NT2/D1 (cell line): ENCODE measurements at places on chromosomes 7 and 10.

- no peak for DNase-seq
Measured at GRCh38 chr7:121753944-121754343, 119.0 kb upstream of the PTPRZ1 start.

DNA sequence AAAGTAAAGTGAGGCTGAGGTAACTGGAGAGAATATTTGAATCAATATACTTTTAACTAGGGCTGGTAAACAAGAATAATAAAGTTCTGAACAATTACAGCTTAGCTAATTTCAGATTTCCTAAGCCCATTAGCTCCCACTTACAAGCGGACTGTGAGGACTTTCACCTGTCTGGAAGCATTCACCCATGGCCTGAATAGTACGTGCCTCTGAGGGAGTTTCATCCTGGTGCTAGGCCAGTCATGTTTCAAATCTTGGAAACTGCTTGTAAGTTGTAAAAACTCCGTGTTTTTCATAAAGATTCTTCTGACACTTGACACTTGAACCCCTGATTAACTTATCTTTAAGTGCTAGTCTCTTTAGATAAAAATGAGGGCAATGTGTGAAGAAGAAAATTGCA, 975.2 kb upstream of the GHITM start:
- DNase-seq: no peak

DNA sequence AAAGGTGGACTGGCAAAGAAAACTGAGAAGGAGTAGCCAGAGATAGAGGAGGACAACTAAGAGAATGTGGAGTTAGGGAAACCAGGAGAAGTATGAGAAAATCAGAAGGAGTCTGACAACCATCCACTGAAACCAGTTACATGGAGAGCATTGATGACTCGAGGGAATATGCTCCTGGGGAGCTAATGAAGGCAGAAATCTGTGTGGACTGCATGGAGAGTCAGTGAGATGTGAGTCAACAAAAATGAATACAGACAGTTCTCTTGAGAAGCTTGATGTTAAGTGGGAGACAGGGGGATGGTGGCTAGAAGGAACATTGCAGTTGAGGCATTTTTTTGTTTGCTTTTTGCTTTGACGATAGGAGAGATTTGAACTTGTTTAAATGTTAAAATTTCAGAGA, 34.3 kb upstream of the ZNF32 start:
- DNase-seq: no peak

DNA sequence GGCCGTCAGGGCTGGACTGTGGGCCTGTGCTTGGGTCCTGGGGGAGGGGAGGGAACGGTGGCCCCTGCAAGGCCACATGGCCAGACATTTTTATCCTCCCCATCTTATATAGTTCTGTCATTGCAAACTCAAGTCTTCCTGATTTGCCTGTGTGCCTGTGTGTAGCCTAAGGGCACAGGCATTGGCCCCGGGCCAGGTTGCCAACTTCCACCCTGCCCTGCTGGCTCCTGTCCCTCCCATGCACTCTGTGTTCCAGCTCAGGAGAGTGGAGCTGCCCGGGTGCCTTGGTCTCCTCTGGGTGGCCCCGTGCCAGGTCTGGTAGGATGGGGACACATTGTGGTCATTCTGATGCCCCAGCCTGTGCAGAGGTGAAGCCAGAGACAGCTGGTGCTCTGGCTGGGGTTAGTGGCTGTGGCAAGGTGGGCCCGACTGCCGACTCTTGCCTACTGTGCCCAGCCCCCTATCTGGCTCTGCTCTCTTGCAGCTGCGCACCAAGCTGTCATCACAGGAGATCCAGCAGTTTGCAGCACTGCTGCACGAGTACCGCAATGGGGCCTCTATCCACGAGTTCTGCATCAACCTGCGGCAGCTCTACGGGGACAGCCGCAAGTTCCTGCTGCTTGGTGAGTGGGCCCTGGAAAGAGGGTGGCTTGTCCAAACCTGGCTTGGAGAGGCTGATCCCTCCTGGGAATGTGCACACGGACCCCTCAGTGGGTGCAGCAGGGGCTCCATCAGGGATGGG, 14.8 kb downstream of the NACAD start:
- no peak for DNase-seq

DNA sequence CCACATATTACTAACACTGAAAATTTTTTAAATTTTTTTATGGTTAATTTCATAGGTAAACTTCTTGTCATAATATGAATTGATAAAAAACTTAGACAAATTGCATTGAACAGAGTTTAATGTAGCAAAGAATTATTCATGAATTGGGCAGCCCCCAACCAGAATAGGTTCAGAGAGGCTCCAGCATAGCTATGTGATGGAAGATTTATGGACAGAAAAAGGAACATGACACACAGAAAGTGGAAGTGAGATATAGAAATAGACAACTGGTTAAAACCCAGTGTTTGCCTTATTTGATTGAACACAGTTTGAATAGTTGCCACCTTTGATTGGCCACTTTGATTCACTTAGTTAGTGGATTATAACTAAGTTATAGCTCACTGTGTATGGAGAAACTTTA, 87.2 kb downstream of the AHR start:
- DNase-seq: no peak

DNA sequence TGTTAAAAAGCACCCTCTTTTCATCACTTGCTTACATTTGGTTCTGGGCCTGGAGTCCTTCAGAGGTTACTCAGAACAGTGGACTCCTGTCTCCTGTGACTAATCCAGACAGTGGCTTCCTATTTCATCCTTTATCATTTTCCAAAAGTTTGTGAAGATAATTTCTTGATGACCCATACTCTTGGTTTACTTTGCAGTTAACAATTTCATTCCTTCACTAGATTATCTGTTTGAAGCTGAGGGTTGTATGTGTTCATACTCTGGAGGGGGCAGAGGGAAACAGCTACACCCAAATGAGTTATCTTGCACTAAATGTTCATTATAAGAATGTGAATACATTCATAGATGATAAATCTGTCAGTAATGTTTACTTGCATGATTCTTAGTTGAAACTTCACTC, 124.7 kb downstream of the ZNF248 start:
- no peak for DNase-seq

- DNase-seq: no peak
Measured at GRCh38 chr7:138001529-138002095, at the start of gene CREB3L2. TSS of gene CREB3L2 (minus strand) at chr7:138002086. CDS start at chr7:138001705, 381 bp downstream.

GRCh38 chr10:112565434-112566053, 118.5 kb downstream of the VTI1A start:
- DNase-seq: peak; percentile 36

DNA sequence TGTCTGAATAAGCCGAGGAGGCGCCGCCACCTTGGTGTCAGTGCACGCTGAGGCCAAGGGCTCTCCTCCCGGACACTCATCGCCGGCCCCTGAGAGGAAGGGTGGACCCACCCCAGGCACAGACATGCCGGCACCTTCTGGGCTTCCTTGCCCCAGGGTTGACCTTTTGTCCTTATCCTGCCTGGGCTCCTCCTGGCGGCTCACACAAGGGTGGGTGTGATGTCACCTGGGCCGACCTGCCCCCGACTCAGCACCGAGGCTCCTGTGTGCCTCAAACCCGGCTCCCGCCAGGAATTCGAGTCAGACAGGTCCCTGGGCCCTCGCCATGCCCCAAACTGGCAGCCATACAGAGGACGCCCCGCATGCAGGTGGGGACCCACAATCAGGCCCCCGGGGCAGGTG, 17.7 kb upstream of the CFAP46 start:
- DNase-seq: no peak

- no peak for DNase-seq
Measured at GRCh38 chr7:151511946-151512345, 7.7 kb downstream of the RHEB start.

DNA sequence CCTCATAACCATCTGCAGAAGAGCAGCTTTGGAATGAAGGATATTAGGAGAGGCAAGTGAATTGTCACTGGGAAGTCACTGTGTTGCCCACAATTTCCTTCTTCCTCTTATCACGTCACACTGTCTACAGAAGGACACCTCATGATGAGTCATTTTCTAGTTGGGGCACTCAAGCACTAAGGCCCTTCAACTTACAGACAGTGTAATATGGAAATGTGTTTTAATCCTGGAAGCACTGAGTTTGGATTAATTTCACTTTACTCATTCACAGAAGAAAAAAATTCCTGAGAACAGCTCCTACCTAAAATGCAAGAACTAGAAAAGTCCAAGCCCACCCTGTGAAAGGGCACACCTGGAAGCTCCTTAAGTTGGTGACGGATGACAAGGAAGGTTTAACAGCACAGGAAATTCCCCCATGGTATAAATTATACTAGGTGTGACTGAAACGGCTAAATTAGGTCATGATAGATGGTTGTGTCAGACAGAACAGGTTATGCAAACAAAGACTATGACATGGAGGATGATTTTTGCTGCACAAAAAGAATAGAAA, 56.6 kb downstream of the PARD3 start:
- DNase-seq: no peak

GRCh38 chr7:50212666-50213621, 91.6 kb upstream of the IKZF1 start:
- DNase-seq: no peak
